GM23248 (cell line): ENCODE measurements at places on chromosomes 3 and 15.

GRCh38 chr3:13786811-13787210 is 93.1 kb downstream of the WNT7A start:
- no peak for DNase-seq

GRCh38 chr3:13005301-13005700 is 67.9 kb downstream of the IQSEC1 start:
- no peak for DNase-seq

DNA sequence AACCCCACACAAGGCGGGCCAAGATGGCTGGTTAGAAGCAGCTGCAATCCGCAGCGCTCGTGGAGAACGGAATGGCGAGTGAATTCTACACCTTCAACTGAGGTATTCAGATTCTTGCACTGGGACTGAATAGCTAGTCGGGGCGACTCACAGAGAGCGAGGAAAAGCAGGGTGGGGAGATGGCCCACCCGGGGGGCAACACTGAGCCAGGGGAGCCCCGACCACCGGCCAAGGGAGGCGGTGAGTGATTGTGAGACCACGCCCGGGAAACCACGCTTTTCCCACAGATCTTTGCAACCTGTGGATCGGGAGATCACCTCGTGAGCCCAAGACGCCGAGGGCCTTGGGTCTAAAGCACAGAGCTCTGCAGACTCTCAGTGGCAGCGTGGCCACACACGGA is 28.3 kb downstream of the GNB5 start:
- DNase-seq: no peak

DNA sequence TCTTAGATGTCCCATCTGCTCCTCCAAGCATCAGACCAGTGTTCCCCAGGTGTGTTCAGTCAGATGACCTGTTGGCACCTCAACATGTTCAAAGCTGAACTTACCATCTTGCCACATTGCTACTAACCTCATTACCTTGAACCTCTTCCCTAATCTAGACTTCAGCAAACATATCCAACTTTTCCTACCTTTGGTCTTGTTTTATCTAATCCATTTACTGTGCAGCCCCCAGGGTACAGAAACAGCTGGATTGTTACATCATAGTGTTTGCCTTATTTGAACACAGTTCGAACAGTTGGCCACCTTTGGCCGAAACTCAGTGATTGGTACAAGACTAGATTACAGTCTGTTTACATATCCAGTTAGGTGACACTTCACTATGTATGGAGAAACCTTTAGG is 36.1 kb upstream of the MCF2L2 start:
- no peak for DNase-seq

DNA sequence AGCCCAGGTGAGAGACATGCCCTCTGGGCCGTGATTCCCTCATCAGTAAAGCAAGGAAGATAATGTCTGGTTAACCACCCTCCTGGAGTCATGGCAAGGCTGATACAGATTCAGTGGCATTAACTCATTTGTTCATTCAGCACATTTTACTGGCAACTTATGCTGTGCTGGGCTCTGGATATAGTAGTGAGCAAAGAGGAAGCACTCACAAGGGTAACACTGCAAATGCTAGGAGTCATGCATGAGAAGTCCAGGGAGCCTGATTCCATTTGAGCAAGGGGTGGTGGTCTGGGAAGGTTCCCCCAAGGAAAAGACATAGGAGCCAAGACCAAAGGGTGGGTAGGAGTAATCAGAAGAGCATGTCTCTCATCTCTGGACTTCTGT is 50.2 kb downstream of the SMAD3 start:
- DNase-seq: no peak

GRCh38 chr3:197458179-197458707 is 97.5 kb downstream of the BDH1 start:
- no peak for DNase-seq

DNA sequence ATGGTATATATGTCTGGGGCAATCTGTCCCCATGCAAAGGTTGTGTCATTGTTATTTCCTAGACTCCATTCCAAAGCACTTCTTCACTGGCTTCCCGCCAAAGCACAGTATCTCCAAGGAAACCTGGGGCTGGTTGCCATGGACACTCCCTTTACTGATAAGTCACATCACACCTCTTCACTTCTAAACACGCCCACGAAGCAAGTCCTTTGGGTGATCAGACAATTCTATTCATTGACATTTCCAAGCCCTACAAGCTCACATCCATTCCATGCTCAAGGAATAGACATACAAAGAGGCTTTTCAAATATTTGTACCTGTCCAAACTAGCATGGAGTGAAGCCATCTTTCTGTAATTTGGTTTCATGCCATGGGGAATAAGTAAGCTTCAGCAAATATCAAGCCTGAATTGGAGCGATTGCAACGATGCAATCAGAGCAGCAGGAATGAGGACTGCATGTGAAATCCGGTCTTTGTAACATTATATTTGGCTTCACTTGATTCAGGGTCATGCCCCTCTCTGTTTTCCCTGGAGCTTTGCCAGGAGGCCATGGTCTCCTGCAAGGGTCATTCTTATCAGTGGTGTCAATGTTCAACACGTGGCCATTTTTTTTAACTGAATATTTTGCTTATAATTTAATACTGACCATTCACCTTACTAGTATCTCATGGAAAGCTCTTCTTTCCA is 201.6 kb upstream of the TMC3 start:
- DNase-seq: no peak

- DNase-seq: no peak
Observed at GRCh38 chr15:86553108-86553507, 473.4 kb downstream of the AGBL1 start.

DNA sequence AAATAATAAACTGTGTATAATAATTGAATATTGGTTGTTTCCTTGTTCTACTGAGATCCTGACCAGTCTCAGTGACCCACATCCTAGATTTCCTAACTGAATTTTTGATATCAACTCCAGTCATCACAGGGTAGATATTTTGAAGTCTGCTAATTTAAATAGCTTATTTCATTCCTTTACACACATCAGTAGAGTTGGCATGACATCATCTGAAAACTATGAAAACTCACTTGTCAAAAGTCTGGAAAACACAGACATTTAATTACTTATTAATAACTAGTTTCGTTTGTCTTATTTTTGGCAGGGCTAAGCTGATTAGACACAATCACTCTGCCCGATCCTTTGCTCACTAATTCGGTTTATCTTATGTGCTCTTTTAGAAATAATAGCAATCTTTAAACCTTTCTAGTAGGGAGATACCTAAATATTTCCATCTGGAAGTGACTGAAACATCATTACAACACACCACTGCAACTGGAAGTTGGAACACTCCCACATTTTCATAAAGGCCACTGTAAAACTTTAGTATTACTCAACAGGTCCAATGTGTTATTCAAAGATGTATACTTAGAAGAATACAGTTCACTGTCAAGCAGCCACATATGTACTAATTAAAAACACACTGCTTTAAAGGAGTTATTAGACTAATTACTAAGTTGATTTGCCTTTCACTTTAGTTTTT is 198.4 kb upstream of the ZNF717 start:
- peak; percentile 65 for DNase-seq

GRCh38 chr3:195537995-195538394 is 5.1 kb downstream of the PPP1R2 start:
- no peak for DNase-seq

- DNase-seq: no peak
Observed at GRCh38 chr15:52796228-52796521, 6.0 kb upstream of the ONECUT1 start.

- DNase-seq: peak; percentile 54
Observed at GRCh38 chr3:53350652-53351051, 3.3 kb upstream of the DCP1A start.

DNA sequence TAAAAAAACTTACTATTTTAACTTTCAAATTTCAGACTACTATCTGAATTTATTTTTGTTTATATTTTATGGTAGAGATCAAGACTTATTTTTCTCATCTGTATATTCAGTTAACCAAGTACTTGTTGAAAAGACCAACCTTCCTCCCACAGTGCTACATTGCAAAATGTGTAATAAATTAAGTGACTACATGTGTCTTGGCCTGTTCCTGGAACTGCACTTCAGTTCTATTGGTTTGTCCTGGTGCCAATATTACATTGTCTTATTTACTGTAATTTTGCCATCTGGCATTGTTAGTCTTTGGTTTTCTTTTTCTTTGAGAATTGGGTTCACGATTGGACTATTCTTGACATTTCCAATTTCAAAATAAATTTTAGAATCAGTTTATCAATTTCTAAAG is 138.4 kb upstream of the KCNMB2 start:
- peak; percentile 14 for DNase-seq

DNA sequence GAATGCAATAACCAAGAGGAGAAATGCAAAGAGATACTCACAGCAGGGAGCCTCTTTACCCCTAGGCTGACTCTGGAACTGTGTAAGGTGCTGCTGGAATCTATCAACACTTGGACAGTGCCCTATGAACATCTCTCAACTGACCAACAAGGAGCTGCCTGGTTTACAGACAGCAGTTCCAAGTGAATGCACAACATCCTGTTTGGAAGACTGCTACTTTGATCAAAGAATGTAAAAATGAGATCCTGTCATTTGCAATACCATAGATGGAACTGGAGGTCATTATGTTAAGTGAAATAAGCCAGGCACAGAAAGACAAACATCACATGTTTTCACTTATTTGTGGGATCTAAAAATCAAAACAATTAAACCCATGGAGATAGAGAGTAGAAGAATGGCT is 136.3 kb downstream of the IMPG2 start:
- no peak for DNase-seq

- DNase-seq: no peak
Observed at GRCh38 chr15:83327041-83327440, 42.6 kb upstream of the BNC1 start.

GRCh38 chr15:89101302-89102193 is 13.3 kb downstream of the ABHD2 start:
- peak; percentile 97 for DNase-seq

- no peak for DNase-seq
Observed at GRCh38 chr15:29611057-29611456, 211.2 kb downstream of the TJP1 start.

- DNase-seq: no peak
Observed at GRCh38 chr15:69219690-69220089, 59.3 kb downstream of the GLCE start.

DNA sequence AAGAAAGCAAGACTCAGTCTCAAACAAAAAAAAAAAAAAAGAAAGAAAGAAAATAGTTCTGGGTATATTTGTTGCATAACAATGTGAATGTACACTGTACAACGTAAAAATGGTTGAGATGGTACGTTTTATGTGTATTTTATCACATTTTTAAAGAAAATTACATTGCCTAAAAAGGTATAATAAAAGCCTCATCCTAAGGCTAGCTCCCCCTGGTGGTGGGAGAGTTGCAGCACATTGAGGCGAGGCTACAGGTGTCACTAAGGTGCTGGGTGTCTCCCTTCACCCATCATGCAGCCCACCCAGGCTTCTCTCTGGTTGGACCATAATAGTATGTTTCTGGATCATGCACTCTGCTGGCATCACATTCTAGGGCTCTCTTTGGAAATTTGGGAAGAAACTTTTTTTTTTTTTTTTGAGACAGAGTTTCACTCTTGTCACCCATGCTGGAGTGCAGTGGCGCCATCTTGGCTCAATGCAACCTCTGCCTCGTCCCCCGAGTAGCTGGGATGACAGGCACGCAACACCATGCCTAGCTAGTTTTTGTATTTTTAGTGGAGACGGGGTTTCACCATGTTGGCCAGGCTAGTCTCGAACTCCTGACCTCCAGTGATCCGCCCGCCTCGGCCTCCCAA is 12.4 kb upstream of the RAB11A start:
- peak; percentile 72 for DNase-seq

GRCh38 chr3:168091941-168092340 is 3.8 kb downstream of the GOLIM4 start:
- no peak for DNase-seq

- DNase-seq: no peak
Observed at GRCh38 chr3:194434503-194434902, 35.4 kb upstream of the GP5 start.

GRCh38 chr3:31445701-31446100 is 87.0 kb upstream of the STT3B start:
- DNase-seq: no peak

DNA sequence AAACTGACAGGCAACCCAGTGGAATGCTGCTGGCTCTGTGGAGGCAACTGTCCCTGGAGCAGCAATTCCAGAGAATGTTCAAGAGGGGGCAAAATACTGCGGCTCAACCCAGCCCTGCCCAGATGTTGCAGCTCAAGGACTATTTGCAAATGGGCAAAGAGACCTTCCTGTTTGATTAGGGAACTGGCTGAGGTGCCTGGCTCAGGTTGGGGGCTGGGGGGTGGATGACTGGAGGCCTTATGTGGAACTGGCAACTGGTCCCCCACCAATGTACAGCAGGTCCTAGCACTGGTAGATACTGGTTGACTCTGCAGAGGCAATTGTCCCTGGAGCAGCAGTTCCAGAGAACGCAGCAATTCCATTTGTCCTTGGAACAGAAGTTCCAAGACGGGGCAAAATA is 302.5 kb downstream of the ZPLD1 start:
- no peak for DNase-seq

DNA sequence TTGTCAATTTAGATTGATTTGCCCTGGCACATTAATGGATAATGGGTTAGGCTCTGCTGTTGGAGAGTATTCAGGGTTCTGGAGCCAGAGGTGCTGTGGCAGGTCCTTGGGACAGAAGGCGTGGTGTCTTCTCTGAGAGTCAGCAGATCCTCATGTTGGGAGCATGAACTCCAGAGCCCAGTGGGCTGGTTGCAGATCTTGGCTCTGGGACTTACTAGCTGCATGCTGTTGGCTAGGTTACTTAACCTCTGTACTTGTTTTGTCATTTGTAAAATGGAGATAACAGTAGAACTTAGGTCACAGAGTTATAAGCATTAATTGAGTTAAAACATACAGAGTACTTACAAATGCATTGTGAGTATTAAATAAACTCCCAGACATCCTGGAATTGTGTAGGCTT is 77.6 kb downstream of the CCK start:
- DNase-seq: no peak

GRCh38 chr15:100291106-100291505 is 50.7 kb downstream of the ADAMTS17 start:
- DNase-seq: peak; percentile 1

GRCh38 chr3:79765911-79766310 is 1.9 kb downstream of the ROBO1 start:
- DNase-seq: no peak

DNA sequence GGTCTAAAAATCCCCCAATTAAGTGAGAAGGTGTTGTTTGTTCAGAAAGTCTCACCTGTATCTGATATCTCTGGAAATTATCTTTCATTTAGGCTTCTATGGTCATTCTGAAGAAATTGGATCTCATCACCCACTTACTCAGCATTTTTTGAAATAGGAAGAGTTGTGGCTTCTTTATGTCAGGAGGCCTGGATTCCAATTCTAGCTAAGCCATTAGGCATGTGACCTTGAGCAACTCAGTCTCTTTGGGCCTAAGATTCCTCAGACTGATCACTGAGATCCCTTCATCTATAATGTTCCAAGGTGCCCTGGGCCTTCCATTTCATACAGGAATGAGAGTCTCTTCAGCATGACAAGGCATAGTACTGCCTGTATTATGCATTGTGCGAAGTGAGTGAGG is 70.3 kb downstream of the ARHGEF26 start:
- DNase-seq: no peak

GRCh38 chr15:79198461-79198860 is 84.1 kb upstream of the ANKRD34C start:
- no peak for DNase-seq

GRCh38 chr3:4776980-4777581 is 202.2 kb upstream of the BHLHE40 start:
- DNase-seq: peak; percentile 38
